H1 (cell line): ENCODE measurements at places on chromosomes 11 and 22. TPM values are rescaled to one million over a fixed set of nuclear protein-coding genes. Genes with fewer than 3 reads are reported as not detected.

DNA sequence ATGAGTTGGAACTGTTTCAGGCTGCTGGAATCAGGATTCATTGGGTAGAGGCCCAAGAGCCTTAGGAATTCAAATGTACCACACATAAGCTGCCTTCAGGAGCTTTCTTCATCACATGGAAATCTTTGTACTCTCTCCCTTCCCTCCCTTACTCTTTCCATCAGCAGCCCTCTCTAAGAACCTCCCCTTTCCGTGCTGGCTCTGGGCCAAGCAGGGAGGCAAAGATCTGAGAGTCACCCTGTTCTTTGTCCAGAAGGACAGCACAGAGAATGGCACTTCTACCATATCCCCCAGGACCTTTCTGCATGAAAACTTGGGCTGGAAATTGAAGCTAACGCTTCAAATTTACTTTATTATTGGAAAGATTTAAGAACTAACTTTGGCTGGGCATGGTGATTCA is 20.7 kb upstream of the TPBGL start:
- no peak for DNase-seq

DNA sequence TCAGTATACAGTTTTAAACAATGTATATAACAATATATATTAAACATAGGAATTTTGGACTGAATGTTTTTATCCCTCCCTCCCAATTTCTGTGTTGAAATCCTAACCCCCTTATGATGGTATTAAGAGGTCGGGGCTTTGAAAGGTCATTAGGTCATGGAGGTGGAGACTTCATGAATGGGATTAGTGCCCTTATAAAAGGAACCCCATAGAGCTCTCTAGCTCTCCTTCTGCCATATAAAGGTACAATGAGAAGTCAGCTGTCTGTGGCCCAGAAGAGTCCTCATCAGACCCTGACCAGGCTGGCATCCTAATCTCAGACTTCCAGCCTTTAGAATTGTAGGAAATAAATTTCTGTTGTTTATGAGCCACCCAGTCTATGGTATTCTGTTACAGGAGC is 6.5 kb downstream of the NNMT start:
- DNase-seq, result no peak

DNA sequence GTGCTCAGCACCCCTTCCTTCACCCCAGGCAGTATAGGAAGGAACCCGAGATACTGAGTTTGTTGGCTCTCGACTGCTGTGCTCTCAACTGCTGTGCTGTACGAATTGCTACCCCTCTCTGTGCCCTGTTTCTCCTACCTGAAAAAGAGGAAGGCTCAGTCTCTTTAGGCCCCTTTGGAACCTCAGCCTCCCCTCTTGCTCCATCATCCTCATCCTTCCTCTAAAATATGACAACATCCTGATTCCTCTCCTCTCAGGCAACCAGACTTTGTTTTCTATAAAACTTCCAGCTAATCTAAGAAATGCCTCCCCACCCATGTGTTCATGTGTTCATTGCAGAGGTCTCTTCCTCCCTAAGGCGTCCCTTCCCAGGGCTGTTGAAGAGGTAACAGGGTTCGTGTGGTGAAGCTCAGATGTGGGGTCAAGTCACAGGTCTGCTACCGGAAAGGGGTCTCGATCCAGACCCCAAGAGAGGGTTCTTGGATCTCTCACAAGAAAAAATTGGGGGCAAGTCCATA is 35.5 kb upstream of the CD82 start:
- DNase-seq, result no peak

The PACS1 gene
- 34.4 and 36.0 TPM in 2 replicates for total RNA-seq

The CHRM1 gene
- total RNA-seq, result not detected in 2 replicates

DNA sequence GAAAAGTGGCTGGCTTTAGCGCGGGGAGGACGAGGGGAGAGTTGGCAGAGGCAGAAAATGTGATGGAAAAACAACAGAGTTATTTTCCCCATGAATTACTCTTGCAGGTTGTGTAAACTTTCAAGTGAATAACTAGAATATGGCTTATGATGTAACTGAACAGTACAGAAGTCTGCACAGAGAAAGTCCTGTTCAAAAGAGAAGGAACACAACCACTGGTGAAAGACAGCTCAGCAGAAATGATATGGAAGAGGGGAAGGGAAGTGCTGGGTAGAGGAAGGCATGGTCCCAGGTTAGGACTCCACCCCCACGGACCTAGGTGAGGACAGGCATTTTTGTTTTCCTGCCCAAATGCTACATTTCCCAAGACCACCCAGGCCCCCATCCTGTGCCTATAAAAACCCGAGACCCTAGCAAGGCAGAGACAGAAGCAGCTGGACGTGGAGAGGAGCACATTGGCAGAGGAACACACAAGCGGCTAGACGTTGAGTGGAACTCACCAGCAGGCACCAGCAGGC is 77.7 kb downstream of the MAML2 start:
- no peak for DNase-seq

- DNase-seq, result peak; percentile 19
These were observed 27.9 kb downstream of the SPATA19 start for GRCh38 chr11:133817449-133817848.

- DNase-seq, result peak; percentile 86
These were observed at the start of gene LARGE2 for GRCh38 chr11:45922425-45923082. Gene LARGE2 (plus strand): TSS chr11:45922656. CDS start chr11:45922883, 227 bp downstream.

The MYO18B gene
- total RNA-seq, result 0.67 and 0.78 TPM in 2 replicates

DNA sequence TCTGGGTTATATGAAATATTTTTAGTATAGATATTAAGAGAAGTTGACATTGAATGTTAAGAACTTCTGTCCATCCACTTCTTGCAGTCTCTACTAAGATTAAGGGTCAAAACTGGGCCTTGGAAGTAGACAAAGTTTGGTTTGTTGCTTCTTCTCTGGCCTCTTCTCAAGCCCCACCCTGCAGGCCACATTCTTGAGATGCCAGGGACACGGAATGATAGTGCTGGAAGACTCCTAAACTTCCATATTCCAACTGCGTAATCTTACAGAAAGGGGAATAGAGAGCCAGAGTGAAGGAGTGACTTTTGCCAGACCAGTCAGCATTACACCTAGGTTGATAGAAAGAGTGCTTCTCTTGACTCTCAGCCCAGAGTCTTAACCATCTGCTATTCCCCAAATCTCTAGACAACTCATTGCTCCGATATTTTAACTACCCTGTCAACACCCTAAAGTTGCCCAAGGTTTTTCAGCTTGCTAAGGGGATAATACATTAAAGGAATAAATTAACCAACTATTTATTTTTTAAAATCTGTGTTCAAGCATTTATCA is 136.4 kb upstream of the SYN3 start:
- DNase-seq, result no peak

- DNase-seq, result no peak
These were observed 9.9 kb downstream of the CCND1 start for GRCh38 chr11:69650832-69651344.

The H19 gene
- 5.2 and 5.6 TPM in 2 replicates for total RNA-seq

- no peak for DNase-seq
These were observed 32.6 kb downstream of the PPFIBP2 start for GRCh38 chr11:7546324-7546791.

DNA sequence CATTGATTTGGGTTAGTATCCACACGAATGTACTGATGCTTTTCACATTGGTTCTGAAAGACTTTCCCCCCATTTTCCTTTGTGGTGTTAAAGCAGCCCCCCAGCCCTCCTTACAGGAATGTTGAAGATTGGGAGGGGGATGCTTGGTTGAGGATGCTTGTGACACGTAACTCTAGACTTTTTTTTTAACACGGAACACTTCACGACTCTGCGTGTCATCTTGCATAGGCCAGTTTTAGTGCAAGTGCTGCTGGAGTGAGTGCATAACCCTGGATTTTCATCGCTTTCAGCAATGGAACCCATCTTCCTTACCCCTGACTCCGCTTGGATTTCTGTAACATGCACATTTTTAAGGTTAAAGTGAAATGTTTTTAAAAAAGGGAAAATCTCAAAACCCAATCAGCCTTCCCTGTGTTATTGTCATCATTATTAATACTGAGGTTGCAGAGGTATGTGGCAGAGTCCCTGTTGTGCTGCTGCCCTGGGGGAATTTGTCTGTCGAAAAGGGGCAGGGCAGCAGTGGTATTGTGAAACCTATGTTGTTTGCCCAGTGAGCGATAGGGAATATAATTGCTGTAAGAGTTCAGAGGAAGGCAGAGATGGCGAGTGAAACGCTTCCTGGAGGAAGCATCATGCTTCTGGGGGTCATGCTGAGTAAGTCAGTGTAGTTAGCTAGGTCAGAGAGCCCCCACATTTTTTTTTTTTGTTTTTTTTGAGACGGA is 12.1 kb downstream of the CECR2 start:
- no peak for DNase-seq

GRCh38 chr11:45617871-45618601 is 47.4 kb downstream of the CHST1 start:
- DNase-seq, result no peak

The RIBC2 gene
- total RNA-seq, result 1.8 and 2.1 TPM in 2 replicates

The ARHGAP8 gene
- total RNA-seq, result 47.7 and 48.7 TPM in 2 replicates

The NCAM1 gene
- 4.3 and 5.0 TPM in 2 replicates for total RNA-seq

- no peak for DNase-seq
These were observed 139.0 kb upstream of the NTM start for GRCh38 chr11:131231317-131231940.

The MMP8 gene
- not detected in 2 replicates for total RNA-seq

The C11orf91 gene
- not detected in 2 replicates for total RNA-seq

DNA sequence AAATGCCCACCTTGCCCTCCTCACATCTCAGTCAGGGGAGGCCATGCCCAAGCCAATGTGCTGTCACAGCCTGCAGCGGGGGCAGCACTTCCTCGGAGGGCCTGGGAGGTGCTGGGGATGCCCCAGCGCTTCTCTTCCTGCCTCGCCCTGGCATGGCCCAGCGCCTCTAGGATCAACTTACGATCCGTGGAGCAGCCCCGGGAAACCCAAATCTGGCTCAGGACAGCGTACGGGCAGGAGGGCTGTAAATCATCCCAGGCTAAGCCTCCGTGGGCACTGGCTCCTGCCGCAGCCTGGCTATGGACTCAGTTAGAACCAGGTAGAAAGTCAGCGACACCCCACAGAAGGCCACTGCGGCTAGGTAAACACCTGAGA is 60.9 kb upstream of the EMID1 start:
- DNase-seq, result peak; percentile 42

- DNase-seq, result no peak
These were observed 97.9 kb downstream of the MORC2 start for GRCh38 chr22:30870451-30871345.

DNA sequence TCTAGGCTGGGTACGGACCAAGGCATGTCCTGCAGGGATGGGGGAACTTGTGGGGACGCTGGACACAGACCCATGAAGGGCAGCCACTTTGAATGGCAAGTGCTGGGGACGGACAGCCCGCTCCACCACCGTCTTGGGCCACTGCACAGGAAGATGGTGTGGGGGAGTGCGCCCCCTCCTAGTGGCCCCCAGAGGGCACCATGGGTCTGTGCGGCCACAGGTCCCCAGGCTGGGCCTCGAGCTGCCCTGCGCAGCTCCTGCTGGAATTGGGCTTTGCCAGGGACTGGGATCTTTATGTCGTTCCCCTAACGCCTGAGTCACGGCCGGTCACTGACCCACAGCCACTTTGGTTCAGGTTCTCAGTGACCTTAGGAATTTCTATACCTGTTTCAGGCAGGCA is 44.4 kb downstream of the NAT10 start:
- peak; percentile 59 for DNase-seq

GRCh38 chr11:118186346-118187107 is 10.1 kb upstream of the SCN2B start:
- DNase-seq, result no peak

The POU2F3 gene
- 1.0 and 1.1 TPM in 2 replicates for total RNA-seq

GRCh38 chr22:43824724-43825420 is 12.8 kb upstream of the EFCAB6 start:
- DNase-seq, result no peak

DNA sequence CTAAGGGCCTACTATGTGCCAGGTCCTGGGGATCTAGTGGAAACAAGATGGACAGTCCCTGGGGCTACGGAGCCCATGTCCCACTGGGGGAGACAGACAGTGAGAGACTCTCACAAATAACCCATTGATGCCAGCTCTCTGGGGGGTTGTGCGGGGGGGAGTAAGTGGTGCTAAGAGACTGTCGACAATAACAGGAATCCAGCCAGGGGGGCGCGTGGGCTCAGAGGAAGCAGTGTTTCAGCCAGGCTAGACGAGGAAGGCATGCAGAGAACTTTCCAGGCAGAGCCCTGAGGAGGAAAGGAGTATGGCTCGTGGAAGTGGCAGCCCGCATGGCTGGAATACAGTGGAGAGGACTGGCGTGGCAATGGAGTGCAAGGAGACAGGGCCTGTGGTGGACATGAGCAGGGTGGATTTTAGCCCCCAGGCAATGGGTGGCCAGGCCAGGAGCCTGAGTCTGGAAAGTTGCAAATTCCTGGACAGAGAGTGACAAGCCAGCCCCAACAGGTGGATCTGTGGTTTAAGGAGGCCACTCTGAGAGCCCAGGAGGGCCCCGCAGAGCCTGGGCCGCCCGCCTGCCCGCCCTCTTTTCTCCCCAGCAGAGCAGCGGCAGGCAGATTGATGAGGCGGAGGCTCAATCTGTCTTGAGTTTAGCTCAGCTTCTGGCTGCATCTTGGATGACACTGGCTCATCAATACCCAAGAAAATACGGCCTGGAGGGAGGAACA is 40.0 kb upstream of the TCF20 start:
- DNase-seq, result no peak
